Gastrocnemius medialis (tissue), 4 donors: ENCODE measurements at places on chromosomes 7 and 10. TPM values are rescaled to one million over a fixed set of nuclear protein-coding genes. Genes with fewer than 3 reads are reported as not detected.

DNA sequence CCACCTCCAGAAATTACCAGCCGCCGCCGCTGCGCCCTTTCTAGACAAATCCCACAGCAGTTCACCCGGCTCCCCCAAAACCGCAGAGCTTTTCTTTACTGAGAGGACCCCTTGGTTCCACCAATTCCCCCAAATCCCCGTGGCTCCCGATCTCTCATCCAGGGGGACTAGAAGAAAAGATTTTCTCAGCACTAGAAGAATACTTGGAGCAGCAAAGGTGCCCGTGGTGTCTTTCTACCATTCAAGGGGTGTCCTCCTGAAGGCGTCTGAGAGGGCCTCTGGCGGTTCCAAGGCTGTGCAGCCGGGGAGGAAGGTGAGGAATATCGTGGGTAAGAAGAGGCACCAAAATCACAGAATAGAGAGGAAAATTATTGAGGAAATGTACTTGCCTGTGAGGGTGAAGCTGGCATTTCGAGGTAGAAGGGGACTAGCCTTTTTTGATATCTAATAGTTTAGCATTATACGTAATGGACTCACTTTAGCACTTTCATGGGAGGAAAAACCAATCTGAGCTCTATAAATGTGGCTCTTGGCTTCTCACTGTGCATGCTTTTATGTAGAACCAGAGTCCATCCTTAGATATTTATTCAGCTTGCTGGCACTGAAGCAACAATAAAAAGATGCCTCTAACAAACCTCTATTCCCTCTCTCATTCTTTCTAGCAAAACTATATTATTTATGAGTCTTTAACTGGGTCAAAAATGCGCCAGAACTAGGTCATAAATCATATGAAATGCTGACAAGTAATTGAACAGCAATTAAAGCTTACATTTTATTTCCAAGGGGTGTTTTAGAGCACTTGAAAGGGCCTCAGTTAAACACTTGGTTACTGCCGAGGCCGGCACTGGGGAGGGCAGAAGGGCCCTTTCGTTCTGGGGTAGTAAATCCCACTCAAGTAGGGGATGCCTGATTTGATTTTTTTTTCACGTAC is 13.8 kb upstream of the HOXA2 start:
- DNase-seq: no peak

DNA sequence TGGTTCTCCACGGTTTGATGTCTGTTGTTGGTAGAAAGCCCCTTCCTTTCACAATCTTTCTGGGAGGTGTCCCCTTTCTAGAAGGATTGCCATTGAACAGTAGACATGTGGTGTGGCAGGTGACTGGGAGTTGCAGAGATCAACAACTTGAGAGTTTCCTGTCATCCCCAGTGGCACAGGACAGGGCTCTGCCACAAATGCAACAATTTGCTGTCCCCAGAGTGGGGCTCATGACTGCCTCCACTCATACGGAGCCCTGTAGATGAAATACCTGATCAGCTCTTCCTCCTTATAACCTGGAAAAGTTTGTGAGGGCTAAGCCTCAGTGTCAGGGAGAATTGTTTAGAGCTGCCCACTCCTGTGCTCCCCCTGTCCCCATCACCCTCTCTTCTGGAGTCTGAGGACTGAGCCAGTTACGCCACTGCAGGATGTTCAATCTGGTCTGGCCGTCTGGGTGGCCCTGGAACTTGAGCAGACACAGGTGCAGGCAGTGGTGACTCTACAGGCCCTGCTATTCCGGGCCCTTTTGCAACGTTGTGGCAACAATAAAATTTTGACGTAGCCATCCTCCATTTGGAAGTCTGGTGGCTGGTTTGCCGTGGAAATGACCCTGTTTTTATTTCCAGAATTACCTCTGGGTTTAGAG is 6.5 kb downstream of the DBNL start:
- peak; percentile 18 for DNase-seq

DNA sequence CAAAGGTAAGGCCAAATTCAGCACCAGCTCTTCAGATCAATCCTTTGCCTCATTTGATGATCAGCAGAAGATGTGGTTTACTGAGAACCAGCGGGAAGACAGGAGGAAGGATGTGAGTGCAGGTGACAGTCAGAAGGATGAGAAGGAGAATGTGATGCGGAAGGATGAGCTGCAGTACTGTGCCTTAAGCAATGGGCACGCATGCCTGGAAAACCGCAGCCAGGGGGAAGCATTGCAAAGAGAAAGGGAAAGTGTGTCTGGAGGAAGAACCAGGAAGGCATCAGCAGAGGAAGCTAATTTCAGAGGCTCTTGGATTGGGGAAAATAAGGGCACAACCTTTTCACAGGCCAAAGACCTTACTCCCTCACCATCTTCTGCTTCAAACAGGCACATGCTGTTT is 25.7 kb downstream of the C10orf71 start:
- DNase-seq: peak; percentile 15

ALOX5 gene
- total RNA-seq: 1.5 TPM

- DNase-seq: no peak
These were observed 6.9 kb downstream of the HNRNPA2B1 start for GRCh38 chr7:26193432-26194207.

- DNase-seq: peak; percentile 65
These were observed 232.5 kb downstream of the SKIDA1 start for GRCh38 chr10:21292763-21293517.

DNA sequence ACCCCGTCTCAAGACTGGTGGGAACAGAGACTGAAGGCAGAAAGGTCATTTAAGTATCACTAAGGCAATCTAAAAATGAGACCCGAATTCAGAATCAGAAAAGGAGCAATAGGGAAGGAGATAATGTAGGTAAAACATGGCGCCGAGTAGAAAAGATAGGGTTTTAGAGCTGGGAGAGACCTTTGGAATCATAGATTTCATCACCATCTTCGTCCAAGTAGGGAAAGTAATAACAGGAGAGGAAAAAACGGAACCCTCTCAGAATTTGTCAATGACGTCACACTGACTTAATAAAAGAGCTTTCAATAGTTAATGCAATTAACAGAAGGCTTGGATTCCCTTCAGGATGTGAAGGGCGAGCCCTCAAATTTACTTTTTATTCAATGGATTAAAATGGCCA is 1.0 kb upstream of the UBN2 start:
- DNase-seq: no peak

GRCh38 chr7:86867163-86867762 is 192.2 kb downstream of the ELAPOR2 start:
- no peak for DNase-seq

YKT6 gene
- total RNA-seq: 79.5 TPM

DNA sequence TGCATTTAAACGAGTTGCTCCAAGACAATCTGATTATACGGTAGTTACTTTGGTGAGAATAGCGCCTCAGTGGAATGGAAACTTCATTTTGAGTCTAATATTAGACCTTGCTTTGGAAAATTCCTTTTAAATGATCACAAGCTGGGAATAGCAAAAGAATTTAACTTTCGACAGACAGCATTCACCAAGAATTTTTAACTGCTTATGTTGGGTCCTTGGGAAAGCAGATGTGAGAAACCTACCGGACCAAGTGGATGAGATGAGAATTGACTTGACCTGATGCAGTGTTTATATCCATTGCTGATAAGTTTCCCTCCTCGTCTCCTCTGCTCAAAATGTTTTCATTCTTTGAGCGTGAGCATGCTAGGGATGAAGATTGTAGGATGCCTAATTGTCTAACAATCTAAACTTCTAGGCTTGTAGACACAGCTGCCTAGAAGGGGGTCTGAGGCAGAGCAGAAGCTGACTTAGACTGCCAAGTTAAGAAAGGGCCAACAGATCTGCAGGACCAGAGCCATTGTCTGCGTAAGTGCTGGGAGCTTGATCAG is 126.9 kb downstream of the CNNM2 start:
- no peak for DNase-seq

- no peak for DNase-seq
These were observed 251.4 kb upstream of the CTBP2 start for GRCh38 chr10:125411724-125412123.

DNA sequence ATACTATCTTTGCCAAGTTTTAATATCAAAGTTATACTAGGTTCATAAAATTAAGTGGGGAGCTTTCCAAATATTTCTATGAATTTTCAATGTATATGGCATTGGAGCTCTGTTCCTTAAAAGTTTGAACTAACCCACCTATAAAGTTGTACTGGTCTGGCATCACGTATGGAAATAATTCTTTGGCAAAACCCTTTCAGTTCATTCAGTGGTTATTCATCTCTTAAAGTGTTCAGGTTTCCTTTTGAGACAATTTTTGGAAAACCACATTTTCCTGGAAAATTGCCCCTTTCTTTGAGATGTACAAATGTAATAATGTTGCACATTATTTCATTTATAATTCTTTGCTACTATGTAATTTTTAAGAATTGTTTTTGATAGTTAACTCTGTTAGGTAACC is 62.5 kb upstream of the INPP5A start:
- DNase-seq: no peak

CYP3A4 gene
- total RNA-seq: 0.71 TPM

DNA sequence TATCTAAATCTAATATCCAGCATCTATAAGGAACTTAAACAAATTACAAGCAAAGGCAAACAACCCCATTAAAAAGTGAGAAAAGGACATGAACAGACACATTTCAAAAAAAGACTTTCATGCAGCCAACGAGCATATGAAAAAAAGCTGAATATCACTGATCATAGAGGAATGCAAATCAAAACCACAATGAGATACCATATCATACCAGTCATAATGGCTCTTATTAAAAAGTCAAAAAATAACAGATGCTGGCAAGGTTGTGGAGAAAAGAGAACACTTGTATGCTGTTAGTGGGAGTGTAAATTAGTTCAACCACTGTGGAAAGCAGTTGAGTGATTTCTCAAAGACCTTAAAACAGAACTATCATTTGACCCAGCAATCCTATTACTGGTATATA is 334.4 kb upstream of the CACNA2D1 start:
- DNase-seq: no peak

DNA sequence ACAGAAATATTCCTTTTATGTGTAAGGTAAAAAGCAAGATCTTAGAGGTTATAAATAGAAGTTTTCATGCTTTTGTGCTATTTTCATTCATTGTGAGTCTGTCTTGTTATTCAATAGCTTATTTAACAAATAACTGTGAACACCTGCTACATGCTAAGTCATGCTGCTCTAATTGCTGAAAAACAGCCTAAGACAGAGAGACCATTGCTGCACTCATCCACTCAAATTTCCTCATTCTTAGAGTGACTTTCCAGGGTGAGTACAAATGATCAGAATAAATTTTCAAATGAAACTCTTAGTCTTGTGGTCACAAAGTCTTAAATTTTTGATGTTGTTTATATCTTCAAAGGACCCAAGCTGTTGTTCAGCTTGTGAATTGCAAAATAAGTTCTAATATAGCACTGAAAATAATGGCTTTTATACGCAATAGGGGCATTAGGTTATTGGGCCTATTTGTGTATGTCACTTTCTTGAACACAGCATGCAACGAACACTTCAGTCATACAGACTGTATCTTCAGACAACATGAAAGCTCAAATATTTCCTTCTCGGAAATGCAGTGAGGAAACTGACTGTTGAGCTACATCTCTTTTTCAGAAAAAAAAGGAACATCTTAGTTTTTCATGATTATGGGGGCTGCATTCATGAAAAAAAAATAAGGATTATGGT is 247.9 kb upstream of the PCDH15 start:
- no peak for DNase-seq

TEX36 gene
- total RNA-seq: not detected

DNA sequence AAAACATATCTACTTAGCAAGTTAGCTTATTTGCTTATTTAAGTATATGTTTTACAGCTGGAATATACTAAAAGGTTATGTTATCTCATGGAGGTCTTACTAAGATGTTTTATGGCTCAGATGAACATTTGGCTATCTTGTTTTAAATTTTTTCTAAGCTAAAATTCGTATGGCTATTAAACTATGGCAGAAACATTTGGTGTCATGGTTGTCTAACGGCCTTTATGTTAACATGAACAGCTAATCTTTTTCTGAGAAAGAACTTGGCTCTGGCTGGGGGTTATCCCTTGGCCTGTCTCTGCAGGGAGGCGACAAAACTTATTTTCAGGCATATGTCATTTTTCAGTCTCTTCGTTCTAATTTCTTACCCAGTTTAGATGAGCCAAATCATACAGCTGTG is 101.5 kb upstream of the MTPN start:
- DNase-seq: no peak

DNA sequence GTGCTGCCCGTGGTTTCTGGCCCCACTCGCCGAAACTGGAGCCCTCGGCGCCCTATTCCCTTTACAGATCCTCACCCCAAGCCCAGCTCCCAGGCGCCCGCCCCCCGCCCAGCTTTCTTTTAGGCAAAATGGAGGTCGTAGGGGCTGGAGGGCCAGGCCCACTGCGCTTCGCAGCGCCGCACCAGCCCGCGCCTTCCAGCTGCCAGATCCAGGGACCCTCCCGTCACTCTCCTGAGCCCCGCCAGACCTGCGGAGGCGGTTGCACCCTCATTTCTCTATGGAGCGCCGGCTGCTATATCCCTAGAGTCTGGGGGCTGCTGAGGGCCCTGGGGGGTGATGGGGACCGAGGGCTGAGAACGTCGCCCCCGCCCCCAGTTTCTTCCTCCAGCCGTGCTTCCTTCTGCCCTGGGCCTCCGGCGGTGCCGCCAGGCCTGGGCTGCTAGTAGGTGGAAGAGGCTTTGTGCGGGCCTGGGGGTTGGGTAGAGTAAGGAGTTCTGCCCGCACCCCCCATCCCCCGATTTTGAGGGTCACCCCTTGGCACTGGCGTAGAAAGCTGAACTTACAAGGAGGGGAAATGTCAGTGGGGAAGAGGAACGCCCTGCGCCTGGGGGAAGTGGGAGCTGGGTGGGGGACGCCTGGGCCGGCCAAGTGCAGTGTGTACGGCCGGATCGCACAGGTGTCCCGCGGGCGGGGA is 1.0 kb downstream of the GNB2 start:
- DNase-seq: no peak
